ENCODE measurements at places on chromosomes 1 and 21.

- no peak for DNase-seq
Measured at GRCh38 chr1:162168261-162168660, 98.8 kb downstream of the NOS1AP start.

- no peak for DNase-seq
Measured at GRCh38 chr1:215104283-215104682, 21.7 kb downstream of the KCNK2 start.

GRCh38 chr1:79633456-79633855 is 626.9 kb upstream of the ADGRL4 start:
- DNase-seq, result no peak

GRCh38 chr1:217032715-217033367 is 309.6 kb upstream of the ESRRG start:
- no peak for DNase-seq

- DNase-seq, result no peak
Measured at GRCh38 chr1:185568155-185569123, 165.8 kb upstream of the HMCN1 start.

DNA sequence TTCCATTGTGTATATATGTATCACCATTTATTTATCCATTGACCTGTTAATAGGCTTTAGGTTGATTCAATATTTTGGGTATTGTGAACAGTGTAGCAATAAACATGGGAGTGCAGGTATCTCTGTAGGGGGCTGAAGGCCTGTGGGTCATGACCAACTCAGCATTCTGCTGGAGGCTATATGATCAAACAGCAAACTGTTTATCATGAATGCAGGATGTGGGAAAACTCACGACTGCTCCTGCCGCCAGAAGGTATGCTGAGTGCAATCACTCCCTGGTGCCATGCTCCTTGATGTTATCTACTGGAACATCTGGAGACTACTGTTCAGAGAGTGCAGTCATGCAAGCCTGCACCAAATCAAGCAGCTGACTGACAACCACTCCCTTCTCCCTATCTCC is 275.2 kb downstream of the COL11A1 start:
- DNase-seq, result no peak

GRCh38 chr1:229636042-229636441 is 10.0 kb downstream of the URB2 start:
- no peak for DNase-seq

GRCh38 chr1:206788487-206789050 is 16.3 kb upstream of the IL10 start:
- DNase-seq, result no peak

GRCh38 chr1:182841368-182841988 is 2.3 kb downstream of the DHX9 start:
- no peak for DNase-seq

DNA sequence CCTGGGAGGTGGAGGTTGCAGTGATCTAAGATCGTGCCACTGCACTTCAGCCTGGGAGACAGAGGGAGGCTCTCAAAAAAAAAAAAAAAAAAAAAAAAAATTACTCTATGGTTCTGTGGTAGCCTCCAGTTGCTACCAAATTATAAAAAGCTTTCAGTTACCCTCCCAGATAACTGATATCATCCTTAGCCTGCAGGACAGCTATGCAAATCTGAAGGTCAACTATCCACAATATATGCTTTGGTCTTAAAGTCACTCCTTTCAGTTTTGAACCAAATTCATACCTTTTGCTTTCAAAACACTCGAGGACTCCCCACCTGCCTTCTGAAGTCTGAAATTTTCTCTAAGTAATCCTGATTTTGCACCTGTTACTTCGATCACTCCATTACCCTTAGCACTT is 3.1 kb downstream of the MIXL1 start:
- DNase-seq, result no peak

- DNase-seq, result no peak
Measured at GRCh38 chr1:221118176-221118937, 239.1 kb downstream of the HLX start.

DNA sequence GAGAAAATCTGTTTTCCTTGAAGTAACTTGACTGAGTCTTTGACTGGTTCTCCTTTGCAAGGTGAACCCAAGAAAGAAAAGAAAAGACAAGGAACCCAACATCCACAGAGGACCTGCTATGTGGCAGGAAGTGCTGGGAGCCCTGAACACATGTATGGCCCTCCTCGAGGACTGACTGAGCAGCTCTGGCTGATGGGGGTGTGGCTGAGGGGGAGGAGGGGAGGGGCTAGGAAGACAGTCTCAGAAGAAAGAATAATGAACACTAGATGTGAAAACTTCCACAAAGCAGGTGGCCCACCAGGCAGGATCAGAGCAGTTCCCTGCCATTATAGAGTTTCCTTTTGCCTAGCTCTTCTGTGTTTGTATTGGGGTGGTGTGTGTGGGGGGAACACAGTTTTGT is 26.1 kb downstream of the NENF start:
- DNase-seq, result no peak

Measured in activated CD8-positive, alpha-beta memory T cell treated with anti-CD3 and anti-CD28 coated beads for 4 hours (primary cell).